Karpas-422 (cell line): ENCODE measurements at places on chromosomes 6 and 20. TPM values are rescaled to one million over a fixed set of nuclear protein-coding genes. Genes with fewer than 3 reads are reported as not detected.
A peak's percentile ranks its signal among the peaks of the same experiment; 100 is the strongest.

Gene ZNF311
- total RNA-seq: not detected in 2 replicates

Gene GOPC
- 31.5 and 36.4 TPM in 2 replicates for total RNA-seq

Gene PAX1
- not detected in 2 replicates for total RNA-seq

Gene C20orf141
- not detected in 2 replicates for total RNA-seq

Gene TP53TG5
- total RNA-seq: not detected in 2 replicates

Gene VWA7
- total RNA-seq: 0.29 and 0.34 TPM in 2 replicates

Gene PREX1
- not detected in 2 replicates for total RNA-seq

Gene HLA-DQA1
- 216 and 309 TPM in 2 replicates for total RNA-seq

Gene SLA2
- total RNA-seq: 0.19 and 0.36 TPM in 2 replicates

Gene SDC4
- not detected in 2 replicates for total RNA-seq

Gene TUBB2B
- 0.34 TPM in 1 of 2 replicates, not detected in the other for total RNA-seq

Gene PEX3
- total RNA-seq: 17.7 and 38.0 TPM in 2 replicates

Gene RIMS1
- 0.04 TPM in 1 of 2 replicates, not detected in the other for total RNA-seq

Gene SLC22A7
- total RNA-seq: not detected in 2 replicates

Gene HLA-B
- 1,556 and 2,615 TPM in 2 replicates for total RNA-seq

Gene IPCEF1
- total RNA-seq: not detected in 2 replicates

Gene STMND1
- total RNA-seq: not detected in 2 replicates

- no peak for DNase-seq
Observed at GRCh38 chr6:97524811-97525210, 241.8 kb upstream of the MMS22L start.

GRCh38 chr6:125922322-125922860 lies 34.2 kb upstream of the HINT3 start:
- DNase-seq: no peak

GRCh38 chr20:17732907-17733521 lies 33.2 kb downstream of the BANF2 start:
- no peak for DNase-seq

DNA sequence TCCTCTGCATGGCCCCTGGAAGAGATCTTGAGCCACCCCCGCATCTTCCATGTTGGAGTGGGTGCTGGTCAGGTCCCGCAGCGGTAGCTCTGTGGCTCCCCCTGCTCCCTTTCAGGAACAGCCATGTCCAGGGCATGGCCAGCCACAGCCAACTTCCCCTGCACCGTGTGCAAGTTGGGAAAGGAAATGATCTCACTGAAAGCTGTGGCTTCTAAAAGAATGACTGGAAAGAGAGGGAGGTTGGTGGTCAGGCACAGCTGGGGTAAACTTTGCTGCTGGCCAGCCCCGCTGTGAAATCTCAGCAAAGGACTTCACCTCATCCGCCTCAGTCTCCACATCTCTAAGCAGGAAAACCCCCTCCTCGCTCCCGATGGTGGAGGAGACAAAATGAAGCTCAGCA lies 153.6 kb upstream of the CST7 start:
- DNase-seq: no peak

GRCh38 chr6:84361372-84362192 lies 134.1 kb upstream of the CEP162 start:
- DNase-seq: no peak

DNA sequence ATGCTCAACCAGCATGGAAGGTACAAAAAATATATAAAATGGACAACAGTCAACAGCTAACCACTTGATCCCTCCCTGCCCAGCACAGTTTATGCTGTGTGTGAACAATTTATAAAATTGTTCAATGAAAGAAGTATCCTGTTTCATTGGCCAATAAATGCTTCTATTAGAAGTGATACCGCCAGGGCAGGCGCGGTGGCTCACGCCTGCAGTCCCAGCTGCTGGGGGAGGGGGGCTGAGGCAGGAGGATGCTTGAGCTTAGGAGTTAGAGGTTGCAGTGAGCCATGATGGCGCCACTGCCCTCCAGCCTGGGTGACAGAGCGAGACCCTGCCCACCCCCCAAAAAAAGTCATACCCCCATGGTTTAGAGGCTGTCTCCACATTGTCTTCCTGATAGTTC lies 4.6 kb downstream of the AGPAT4 start:
- no peak for DNase-seq

- DNase-seq: no peak
Observed at GRCh38 chr6:108570517-108570916, 9.8 kb downstream of the FOXO3 start.

DNA sequence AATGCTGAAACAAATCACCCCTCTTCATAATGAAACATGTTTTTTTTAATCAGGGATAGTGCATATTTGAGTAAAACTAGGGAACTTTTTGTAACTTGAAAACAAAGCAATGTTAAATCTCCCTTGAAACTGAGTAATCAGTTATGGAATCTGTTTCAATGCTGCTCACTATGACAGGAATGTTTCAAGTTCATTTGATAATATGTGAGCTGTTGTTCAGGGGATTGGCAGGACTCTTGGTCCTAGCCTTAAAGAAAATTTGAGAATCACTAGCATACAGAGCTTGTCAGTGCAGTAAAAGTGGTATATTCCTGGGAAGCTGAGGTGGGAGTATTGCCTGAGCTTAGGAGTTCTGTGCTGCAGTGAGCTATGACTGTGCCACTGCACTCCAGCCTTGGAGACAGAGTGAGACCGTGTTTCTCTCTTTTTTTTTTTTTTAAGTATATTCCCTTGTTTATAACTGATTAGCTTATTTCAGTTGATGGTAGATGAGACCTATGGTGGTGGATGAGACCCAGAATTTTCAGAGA lies 21.6 kb upstream of the CALHM6 start:
- DNase-seq: no peak

DNA sequence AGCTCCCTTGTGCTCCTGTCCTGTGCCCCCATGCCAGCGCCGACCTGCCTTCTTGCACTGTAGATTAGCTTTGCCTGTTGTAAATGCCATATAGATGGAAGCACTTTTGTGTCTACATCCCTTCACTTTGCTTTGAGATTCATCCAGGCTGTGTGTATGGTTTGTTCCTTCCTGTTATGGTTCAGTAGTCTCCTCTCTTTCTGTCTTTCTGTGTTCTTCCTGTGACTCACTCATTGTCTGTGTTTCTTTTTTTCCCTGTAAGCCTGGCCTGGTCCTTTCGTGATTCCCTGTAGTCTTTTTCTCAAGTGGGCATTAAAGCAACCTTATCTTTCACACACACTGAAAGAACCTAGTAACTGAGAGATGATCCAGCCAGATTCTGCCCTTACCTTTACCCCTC lies 66.6 kb downstream of the JARID2 start:
- no peak for DNase-seq

DNA sequence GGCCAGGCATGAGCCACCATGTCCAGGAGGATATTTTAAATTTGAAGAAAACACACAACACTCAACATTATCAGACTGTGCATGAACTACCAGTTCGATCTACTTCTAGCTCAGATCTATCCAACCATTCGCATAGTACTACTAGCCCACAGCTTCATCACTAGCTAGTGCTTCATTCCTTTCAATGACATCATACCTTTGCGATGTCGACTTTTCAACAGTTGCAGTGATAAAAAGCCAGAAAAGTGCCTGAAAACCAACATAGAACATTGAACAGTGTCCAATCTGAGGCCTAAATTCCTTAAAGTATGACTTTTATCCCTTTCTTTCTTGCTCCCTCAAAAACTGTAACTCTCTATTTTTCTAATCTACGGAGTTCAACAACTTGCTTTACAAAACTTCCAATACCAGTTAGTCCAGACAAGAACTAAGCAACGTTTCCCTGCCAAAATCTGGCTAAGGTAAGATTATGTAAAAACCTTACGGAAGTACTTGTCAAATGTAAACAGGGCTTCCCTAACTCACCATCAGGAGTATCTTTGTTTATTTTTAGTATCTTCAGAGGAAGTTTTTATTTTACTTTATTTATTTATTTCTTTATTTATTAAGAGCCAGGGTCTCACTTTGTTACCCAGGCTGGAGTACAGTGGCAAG lies 434.0 kb upstream of the JARID2 start:
- DNase-seq: no peak

DNA sequence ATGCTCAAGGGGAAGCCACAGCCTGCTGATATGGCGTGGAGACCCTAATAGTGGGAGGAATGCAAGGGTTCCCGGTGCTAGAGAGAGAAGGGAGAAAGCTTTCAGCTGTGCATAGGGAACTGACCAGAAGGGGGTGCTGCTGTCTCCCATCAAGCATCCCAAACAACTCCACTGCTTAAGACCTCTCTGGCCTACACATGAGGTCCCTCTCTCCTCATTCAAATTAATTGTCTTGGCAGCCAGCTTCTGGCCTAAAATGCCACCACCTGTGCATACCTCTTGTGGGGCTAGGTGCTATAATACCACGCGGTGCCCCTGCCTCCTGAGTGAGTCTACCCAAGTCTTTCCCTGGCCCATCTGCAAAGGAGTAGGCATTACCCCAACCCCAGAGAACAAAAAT lies 14.5 kb downstream of the ADISSP start:
- peak; percentile 84 for DNase-seq

DNA sequence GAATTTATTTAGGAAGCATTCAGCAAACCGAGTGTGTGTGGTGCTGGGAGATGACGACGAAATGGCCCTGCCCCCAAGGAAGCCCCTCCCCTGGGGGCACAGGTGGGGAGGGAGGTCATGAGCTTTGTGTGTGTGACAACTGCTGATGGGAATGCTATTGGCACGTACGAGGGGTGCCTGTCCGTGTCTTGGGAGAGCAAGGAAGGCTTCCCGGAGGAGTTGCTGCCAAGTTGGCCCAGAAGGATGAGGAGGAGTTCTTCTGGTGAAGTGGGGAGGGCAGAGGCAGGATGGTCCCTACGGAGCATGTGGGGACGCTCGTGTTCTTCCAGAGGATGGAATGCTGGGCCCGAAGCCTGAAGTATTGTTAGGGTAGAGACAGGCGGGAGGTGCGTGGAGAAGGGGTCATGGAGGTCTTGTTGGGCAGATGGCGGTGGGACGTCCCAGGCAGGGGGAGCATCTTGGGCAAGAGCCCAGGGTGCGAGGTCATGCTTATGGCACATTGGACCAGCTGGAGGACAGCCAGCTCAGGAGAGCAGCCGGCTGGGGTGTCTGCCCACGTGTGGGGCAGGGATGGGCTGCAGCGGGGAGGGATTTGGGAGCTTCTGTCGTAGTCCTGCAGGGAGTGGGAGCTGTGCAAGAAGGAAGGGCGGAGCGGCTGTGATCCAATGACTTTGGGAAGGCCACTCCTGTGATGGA lies 46.1 kb downstream of the SYNJ2 start:
- no peak for DNase-seq

GRCh38 chr20:43285170-43285569 lies 95.5 kb upstream of the PTPRT start:
- no peak for DNase-seq

DNA sequence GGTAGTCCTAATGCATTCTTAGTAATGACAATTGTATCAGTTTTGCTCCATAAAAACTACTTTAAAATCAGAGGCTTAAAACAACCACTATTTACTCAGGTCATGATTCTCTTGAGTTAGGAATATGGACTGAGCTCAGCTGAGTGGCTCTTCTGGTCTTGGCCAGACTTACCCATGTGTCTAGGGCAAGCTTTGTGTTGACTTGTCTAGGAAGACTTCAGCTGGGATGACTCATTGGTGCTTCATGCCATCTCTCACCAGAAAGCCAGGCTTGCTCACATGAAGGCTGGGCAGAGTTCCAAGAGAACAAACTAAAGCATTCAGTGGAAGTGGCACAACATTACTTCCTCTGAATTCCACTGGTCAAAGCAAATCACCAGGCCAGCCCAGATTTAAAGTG lies 155.3 kb downstream of the DHX35 start:
- DNase-seq: no peak

DNA sequence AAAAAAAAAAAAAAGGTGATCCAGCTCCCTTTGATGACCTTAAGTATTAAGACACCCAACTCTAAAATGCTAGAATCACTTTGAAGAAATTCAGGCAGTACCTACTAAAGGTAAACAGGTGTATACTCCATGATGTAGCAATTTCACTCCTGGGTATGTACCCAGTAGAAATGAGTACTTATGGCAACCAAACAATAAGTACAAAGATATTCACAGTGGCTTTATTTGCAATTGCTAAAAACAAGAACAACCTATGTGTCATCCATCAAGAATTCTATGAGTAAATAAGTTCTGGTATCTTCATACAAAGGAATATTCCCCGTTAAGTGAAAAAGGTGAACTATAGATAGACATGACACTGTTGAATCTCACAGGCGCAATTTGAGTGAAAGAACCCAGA lies 29.4 kb downstream of the MDGA1 start:
- DNase-seq: no peak

DNA sequence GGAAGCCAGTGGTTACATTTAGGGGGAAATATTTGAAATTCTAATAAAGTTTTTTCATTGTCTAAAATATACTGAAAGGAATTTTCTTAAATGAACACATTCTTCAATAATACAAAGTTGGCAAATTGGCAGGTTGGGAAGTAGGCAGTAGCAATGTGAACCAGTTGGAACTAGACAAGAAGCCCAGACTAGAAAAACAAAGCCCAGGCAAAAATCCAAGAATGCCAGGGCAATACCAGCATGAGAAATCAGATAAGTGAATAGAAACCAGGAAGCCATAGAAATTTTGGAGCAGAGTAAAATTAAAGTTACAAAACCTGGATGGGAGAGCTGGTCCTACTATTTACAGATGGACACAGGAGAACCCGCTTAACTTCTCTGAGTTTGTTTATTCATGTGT lies 52.2 kb downstream of the TPBG start:
- no peak for DNase-seq

DNA sequence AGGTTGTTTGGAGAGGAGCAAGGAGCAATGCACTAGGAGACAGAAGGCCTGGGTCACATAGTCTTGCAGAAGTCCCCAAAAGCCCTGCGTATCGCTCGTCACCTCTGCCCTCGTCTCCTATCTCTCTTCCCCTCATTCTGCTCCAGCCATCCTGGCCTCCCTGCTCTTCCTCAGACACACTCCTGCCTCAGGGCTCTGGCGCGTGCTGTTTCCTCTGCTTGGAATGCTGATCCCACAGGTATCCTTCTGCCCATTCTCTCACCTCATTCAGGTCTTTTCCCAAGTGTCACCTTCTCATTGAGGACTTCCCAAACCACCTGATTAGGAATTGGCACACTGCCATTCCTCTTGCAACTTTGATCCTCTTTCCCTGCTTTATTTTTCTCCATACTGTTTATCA lies 9.0 kb upstream of the SLC2A10 start:
- DNase-seq: no peak

- DNase-seq: no peak
Observed at GRCh38 chr6:33443025-33443424, 11.4 kb upstream of the ZBTB9 start.

DNA sequence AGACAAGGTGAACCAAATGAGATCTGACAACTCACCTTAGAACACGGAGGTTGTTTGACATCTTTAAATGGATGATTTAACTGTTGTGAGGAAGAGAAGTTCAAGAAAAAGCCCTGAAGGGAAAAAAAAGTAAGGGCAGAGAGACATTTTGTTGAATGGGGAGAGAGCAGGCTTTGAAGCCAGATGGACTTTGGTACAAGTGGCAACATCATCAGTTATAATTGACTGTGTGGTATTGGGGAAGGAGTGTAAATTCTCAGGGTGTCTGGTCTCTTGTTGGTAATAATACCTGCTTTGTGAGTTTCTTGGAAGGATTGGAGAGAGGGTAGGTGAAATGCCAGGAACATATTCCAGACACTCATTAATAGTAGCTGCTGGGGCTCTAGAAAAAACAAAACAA lies 21.6 kb downstream of the OGFRL1 start:
- no peak for DNase-seq

GRCh38 chr20:1636621-1637020 lies 16.8 kb upstream of the SIRPB1 start:
- no peak for DNase-seq

- DNase-seq: no peak
Observed at GRCh38 chr6:14037402-14038277, 79.9 kb upstream of the CD83 start.

GRCh38 chr6:112439432-112439831 lies 92.3 kb downstream of the RFPL4B start:
- no peak for DNase-seq
